ENCODE measurements at places on chromosomes 4 and X. TPM values are rescaled to one million over a fixed set of nuclear protein-coding genes. Genes with fewer than 3 reads are reported as not detected.

Gene PAGE3
- total RNA-seq: not detected

Gene TFDP3
- not detected for total RNA-seq

Gene CASK
- total RNA-seq: 22.8 TPM

Gene STATH
- not detected for total RNA-seq

Gene EDA
- total RNA-seq: under 0.01 TPM

Gene PPP2R2C
- total RNA-seq: 0.10 TPM

Gene MSN
- total RNA-seq: 461 TPM

Gene NKX6-1
- 0.24 TPM for total RNA-seq

Gene ATP6AP1
- 29.0 TPM for total RNA-seq

Gene ENPEP
- not detected for total RNA-seq

Gene PLP2
- total RNA-seq: 333 TPM

Gene DOCK11
- total RNA-seq: 19.5 TPM

Gene TRIM75
- not detected for total RNA-seq

Gene NEUROG2
- 0.12 TPM for total RNA-seq

Gene SLC34A2
- total RNA-seq: not detected

Gene CENPVL3
- total RNA-seq: not detected

Gene MAMLD1
- total RNA-seq: 5.2 TPM

Gene ITGB1BP2
- total RNA-seq: 0.96 TPM

Gene PRR27
- total RNA-seq: not detected

Gene PIM2
- total RNA-seq: 22.0 TPM

Gene PDLIM3
- 13.6 TPM for total RNA-seq

Gene C4orf50
- not detected for total RNA-seq

Gene TBX22
- total RNA-seq: not detected

Gene MAGEA12
- total RNA-seq: 93.6 TPM

Gene USP9X
- 78.3 TPM for total RNA-seq

Gene SPANXN4
- total RNA-seq: not detected

Gene XAGE2
- total RNA-seq: not detected

Gene IL2RG
- not detected for total RNA-seq

Gene AMBN
- total RNA-seq: not detected

Gene TIMP1
- 737 TPM for total RNA-seq

Gene NPY2R
- not detected for total RNA-seq

Gene CABS1
- not detected for total RNA-seq

Gene SSX4
- not detected for total RNA-seq

Gene CACNA1F
- total RNA-seq: not detected

Gene ZDHHC15
- total RNA-seq: 0.88 TPM

Gene SPATA4
- not detected for total RNA-seq

Gene HSFX3
- not detected for total RNA-seq

Gene POLA1
- total RNA-seq: 28.6 TPM

Gene KLKB1
- not detected for total RNA-seq

Gene CTAG2
- not detected for total RNA-seq

Gene ARMCX6
- total RNA-seq: 37.5 TPM

Gene STAP1
- total RNA-seq: not detected

Gene ESX1
- not detected for total RNA-seq

Data from RPMI7951 (cell line).